ENCODE measurements at places on chromosomes 12 and 14.

- no peak for DNase-seq
Observed at GRCh38 chr12:49964849-49965624, 3.4 kb downstream of the AQP5 start.

- no peak for DNase-seq
Observed at GRCh38 chr12:96053476-96054243, 18.3 kb upstream of the LTA4H start.

GRCh38 chr14:80135305-80136088 is 75.8 kb downstream of the DIO2 start:
- no peak for DNase-seq

DNA sequence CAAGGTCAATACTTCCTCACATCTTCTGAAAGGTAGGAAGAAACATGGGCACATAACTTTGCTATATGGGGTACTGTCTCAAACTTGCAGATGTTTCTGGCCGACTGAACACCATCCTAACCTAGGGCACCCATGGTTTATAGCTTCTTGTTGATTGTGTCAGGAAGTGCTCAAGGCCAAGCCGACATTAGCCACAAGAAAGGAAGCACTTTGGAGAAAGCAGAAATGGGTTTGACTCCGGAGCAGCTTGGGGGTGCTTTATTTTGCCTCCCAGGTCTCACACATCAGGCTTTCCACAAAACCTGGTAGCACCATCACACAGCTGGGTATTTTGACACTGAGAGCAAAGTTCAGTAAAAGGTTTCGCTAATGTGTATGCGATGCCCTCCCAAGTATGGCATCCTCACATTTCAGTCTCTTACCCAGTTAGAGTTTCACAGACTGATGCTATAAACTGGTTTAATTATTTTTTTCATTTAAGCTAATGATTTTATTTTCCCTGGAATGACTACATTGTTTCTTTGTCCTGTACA is 25.2 kb upstream of the BHLHE41 start:
- no peak for DNase-seq

DNA sequence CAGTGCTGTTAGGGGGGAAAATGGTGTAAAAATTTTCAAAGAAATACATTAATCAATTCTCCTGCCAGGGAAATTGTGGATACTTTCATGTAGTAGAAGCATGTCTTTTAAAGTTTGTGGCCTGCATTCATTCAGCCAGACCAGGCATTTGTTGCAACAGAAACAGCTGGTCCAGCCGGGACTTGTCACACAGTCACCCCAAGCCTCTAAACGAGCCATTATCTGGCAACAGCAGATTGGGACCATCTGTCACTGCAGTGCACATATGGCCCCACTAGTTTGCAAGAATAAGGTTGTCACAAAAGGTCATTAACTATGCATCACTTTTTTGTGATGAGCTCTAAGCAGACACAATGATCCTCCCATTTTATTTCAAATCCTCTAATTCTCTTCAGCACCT is 193.9 kb downstream of the PHLDA1 start:
- peak; percentile 33 for DNase-seq

All from renal cortex interstitium (tissue), 15 donors.